Activated CD8-positive, alpha-beta memory T cell treated with anti-CD3 and anti-CD28 coated beads for 24 hours (primary cell): ENCODE measurements at places on chromosomes 1 and 21.

GRCh38 chr1:179870870-179871269 lies 6.7 kb downstream of the TOR1AIP2 start:
- no peak for DNase-seq

DNA sequence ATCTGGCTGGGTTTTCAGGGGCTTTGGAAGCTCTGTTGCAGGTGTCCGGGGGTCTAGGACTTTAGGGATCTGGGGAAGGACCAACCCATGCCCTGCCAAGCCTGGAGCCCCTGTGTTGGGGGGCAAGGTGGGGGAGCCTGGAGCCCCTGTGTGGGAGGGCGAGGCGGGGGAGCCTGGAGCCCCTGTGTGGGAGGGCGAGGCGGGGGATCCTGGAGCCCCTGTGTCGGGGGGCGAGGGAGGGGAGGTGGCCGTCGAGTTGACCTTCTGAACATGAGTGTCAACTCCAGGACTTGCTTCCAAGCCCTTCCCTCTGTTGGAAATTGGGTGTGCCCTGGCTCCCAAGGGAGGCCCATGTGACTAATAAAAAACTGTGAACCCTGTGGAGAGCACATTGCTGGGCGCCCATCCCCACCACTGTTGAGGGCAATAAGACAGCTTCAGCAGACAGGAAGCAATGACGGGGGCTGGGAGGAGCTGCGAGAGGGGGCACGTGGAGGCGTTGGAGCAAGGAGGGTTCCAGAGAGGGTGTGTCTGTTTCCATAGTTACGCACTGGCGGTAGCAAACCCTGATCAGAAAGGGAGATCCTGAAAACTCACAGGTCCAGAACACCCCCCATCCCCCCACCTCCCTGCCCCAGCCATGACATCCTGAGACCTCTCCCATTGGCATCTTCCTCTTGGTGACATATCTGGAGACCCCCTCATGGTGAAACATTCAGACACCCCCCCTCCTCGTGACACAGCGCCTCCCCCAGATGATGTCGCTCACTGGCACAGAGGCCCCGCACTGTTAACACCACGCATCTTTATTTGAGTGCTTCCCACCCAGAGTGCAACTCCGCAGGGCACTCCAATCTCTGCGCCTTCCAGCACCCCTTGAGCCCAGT lies 8.4 kb downstream of the MYBPH start:
- DNase-seq, result no peak

- DNase-seq, result no peak
Measured at GRCh38 chr1:239322369-239322768, 64.0 kb upstream of the CHRM3 start.

DNA sequence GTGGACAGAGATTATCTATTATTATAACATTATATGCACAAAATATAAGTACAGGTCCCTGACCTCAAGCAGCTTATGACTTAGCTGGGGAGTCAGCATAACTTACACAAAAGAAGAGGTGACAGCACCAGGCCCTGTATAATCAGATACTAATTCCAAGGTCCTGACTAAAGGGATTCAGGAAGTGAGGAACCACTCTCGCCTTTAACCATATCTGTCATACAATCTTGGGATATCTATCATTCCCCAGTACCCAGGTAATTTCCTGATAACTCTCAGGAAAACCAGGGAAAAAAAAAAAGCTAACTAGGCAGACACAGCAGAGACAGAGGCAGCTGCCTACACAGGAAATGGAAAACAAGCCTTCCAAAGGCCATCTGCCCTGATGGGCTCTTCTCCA lies 78.5 kb upstream of the CAMK1G start:
- no peak for DNase-seq

DNA sequence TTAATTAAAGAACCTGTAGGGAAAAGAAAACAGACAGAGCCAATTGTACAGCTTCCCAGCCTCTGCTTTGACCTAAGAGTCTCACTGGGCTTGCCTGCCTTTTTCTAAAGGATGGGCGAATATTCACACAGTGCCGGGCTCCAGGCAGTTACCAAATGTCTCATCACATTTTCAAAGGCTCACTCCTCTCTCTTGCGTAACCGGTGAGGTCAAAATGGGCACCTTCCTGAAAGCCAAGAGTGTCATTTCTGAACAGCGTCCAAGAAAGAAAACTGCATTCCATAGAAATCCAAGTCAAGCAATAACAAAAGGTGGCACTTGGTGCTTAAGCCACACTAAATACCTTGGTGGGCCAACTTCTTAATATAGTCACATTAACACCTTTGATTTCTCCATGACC lies 710 bp upstream of the PALMD start:
- DNase-seq, result no peak

GRCh38 chr1:54506594-54506993 lies 41.4 kb upstream of the ACOT11 start:
- DNase-seq, result no peak

DNA sequence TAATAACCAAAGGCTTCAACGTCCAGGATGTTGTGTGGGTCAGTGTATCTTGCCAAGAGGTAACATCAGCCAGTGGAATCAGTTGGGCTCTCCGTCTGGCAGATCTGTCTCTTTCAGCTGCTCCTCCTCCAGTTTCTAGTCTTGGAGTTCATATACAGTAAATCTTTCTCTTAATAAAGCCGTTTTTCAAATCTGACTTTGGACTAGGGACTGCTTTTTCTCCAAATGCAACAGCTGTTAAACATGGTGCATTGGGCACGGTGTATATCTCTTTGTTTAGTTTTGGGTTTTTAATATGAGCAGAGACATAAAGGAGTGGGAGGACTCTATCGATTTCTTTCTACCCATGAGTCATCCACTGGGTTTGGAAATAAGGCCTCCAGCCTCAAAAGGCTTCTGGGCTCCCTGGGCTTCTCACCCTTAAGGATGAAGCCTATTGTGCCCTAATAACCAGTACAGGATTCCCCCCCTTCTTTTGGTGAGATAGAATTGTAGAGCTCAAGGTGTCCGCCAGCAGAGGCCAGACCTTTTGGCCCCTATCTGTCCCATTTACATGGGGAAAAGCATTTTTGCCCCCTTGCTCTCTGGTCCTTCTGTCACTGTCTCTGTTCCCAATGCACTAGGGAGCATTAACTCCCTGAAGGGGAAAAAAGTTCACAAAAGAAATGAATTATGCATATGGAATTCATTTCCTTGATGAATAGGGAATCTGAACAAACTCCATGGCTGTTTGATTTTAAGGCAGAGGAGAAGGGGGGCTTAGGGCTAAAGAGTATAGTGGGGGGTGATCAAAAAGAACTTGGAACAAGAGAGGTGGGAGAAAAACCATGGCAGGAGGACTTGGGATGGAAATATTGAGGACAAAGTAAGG lies 86.0 kb downstream of the PBX1 start:
- no peak for DNase-seq

GRCh38 chr1:78469576-78469975 lies 21.2 kb upstream of the PTGFR start:
- DNase-seq, result no peak

- no peak for DNase-seq
Measured at GRCh38 chr1:18362150-18362549, 118.6 kb upstream of the KLHDC7A start.

DNA sequence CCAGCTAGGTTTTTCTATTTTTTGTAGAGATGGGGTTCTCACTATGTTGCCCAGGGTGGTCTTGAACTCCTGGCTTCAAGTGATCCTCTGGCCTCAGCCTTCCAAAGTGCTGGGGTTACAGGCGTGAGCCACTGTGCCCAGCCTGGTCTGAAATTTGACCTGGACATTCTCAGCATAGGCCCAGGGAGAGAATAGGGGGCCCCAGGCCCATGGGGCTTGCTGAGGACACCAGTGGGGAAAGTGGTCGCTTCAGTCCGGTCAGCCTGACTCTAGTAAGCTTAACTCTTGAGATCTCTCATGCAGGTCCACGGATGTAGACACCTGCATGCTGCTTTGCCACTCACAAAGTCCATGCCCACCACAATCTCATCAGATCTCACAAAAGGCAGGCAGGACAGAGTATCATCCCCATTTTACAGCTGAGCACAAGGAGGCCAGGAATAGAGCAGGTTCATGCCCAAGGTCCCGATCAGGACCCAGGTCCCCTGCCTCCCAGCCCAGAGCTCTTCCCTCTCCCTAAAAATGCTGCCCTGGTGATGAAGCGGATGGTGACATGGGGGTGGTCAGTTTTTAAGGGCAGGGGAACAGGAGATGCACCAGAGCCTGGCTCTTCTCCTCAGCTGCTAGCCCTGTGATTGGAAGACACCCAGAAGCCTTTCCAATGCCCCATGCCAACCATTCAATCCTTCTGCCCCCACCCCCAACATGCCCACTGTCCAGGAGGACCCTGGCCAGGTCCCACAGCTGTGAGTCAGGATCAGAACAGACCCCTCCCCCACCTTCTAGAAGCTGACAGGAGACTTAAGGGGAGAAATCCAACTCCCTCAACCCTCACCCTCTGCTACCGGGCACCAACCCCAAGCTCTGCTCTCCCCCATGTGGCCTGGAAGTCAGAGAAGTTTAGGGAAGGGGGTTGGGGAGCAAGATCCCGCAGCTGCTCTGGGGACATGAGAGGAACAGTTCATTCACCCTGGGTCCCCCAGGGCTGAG lies 1.8 kb downstream of the FHL3 start:
- no peak for DNase-seq

- no peak for DNase-seq
Measured at GRCh38 chr1:25590096-25590824, 26.3 kb upstream of the MAN1C1 start.

DNA sequence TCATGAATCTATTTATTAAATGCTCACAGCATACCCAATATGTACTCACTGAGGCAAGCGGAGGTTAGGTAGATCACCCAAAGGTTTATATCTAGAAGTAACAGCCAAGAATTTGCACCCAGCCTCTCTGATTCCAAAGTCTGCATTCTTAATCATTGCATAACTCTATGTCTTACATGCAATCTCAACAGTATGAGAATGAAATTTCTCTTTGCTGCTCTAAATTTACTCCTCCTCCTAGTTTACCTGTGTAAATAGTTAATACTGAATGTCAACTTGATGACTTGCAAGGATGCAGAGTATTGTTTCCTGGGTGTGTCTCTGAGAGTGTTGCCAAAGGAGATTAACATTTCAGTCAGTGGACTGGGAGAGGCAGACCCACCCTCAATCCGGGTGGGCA lies 840.6 kb downstream of the BRINP3 start:
- no peak for DNase-seq

- DNase-seq, result peak; percentile 54
Measured at GRCh38 chr1:117669572-117669971, 63.7 kb downstream of the TENT5C start.

DNA sequence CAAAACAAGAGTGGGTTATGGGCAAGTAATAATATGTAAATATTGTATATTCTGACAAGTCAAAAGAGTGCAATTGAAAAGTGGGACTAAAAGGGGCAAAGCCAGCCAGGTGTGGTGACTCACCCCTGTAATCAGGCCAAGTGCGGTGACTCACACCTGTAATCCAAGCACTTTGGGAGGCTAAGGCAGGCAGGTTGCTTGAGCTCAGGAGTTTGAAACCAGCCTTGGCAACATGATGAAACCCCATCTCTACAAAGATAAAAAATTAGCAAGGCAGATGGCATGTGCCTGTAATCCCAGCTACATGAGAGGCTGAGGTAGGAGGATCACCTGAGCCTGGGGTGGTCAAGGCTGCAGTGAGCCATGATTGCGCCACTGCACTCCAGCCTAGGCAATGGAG lies 304.0 kb downstream of the HHIPL2 start:
- no peak for DNase-seq

DNA sequence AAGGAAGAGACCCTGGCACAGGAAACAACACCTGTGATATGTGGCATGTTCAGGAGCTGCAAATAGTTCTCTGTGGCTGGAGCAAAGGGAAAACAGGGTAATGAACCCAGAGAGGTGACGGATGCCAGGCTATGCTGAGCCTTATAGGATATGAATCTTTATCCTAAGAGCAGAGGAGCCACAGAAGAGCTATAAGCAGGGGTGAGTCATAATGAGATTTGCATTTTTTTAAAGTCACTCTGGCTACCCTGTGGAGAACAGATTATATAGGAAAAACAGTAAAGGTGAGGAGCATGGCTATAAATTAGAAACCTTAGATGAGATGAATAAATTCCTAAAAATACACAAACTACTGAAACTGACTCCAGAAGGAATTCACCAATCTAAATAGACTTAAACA lies 12.8 kb upstream of the MPL start:
- no peak for DNase-seq

- DNase-seq, result no peak
Measured at GRCh38 chr21:26965040-26965906, 1.6 kb downstream of the ADAMTS5 start.

GRCh38 chr1:215028954-215029353 lies 53.6 kb upstream of the KCNK2 start:
- no peak for DNase-seq

GRCh38 chr1:168134642-168135041 lies 2.1 kb downstream of the GPR161 start:
- DNase-seq, result no peak

- DNase-seq, result no peak
Measured at GRCh38 chr1:110335265-110335664, 3.9 kb upstream of the RBM15 start.

GRCh38 chr21:15775981-15776380 lies 46.2 kb downstream of the USP25 start:
- no peak for DNase-seq

DNA sequence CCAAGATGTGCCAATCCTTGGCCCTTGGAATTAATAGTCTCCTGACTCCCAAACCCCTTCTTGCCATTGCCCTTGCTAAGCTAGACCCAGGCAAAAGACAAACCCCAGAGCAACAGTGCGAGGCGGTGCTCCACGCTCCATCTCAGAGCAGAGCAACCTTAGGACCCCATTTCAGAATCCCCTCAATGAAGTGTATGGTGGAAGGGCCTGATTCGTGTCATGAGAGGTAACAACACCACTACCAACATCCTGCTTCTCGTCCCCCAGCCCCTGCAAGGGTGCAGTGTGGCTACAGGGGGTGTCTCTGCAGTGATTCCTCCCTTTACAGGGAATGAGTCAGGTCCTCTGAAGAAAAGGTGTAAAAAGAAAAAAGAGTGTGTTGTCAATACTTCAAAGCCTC lies 103.9 kb upstream of the IRF2BP2 start:
- peak; percentile 28 for DNase-seq

- DNase-seq, result no peak
Measured at GRCh38 chr1:2986549-2987305, 34.5 kb upstream of the ACTRT2 start.

DNA sequence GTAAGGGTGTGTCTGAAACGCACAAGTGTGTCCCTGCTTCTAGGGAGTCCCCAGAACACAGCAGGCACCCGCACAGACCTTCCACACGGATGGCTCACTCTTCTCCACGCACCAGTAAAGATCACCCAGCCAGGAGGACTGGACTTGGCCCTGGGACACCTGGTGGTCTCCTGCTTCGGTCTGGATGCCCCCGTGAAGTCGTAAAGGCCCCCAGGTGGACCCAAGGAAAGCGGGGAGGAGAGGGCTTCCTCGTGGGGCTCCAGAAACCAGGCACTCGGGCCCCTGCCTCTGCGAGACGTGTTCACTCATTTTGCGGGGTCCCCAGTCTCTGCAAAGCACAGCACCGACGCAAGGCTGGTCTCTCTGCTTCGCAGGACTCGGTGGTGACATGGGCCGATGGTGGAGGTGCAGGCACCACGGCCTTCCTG lies 20.2 kb upstream of the COL6A2 start:
- peak; percentile 32 for DNase-seq

DNA sequence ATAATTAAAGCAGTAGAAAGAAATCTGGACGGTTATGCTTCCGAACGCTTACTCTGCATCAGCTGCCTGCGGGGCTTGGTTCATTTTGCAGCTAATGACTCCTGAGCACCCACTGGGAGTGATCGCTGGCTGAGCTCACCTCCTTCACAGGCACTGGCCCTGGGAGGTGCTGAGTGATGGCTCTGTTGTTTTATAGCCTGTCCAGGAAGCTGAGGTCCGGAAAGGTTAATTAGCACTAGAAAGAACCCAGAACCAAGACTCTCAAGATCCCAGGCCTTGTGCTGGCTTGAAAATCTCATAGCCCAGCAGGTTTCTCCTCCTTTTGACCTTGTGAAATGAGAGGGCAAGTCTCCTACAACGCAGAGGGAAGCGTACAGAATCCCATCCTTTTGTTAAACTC lies 226.2 kb downstream of the AJAP1 start:
- no peak for DNase-seq
